SW 1271 (cell line): ENCODE measurements at places on chromosomes 7 and 10.

DNA sequence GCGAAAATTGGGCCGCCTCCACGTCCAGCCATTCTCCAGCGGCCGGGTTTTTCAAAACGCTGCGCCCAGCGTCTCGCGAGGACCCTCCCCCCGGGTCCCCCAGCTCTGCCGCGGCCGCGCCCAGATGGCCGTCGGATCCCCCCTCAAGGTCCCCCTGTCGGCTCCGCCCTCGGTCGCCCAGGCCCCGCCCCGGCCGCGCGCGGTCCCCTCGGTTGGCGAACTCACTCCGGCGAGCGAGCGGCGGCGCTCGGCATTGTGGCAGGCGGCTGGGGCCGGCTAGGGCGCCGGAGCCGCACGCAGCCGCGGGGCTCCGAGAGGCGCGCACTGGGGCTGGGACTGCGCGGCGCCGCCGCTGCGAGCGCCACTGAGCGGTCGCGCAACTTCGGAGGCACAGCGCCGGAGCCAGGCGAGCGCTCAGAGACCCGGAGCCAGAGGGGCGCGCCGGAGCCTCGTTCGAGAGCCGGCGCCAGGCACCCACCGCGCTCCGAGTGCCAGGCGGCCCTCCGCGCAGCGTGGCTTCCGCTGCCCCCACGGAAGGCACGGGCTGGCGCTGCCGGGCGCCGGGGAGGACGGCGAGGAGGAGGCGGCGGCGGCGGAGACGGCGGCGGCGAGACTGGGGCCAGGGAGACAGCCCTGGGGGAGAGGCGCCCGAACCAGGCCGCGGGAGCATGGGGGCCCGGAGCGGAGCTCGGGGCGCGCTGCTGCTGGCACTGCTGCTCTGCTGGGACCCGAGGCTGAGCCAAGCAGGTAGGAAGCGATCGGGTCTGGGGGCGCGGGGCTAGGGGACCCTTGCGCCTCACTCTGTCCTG is at the start of gene UNC5B:
TSS of gene UNC5B (plus strand) at position 253 of the 809 bp plus-strand sequence. CDS start at position 669, 416 bp downstream.
- DNase-seq = peak; percentile 60

DNA sequence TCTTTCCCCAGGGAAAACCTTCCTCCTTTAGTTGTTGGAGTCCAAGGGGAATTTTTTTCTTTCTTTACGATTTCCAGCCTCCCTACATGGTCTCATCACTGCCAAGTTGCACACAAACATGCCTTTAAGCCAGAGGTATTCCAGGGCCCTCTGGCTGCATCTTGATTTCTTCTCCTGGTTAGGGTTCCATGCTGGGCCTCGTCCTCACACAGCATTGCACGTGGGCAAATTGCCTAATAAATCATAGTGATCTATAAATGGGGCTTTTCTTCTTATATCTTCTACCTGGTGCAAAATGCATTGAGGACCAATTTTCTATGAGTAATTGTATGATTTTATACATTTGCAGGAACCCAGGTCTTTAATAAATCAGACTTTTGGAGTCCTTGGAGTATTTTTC is 284.2 kb downstream of the C7orf25 start:
- no peak for DNase-seq

DNA sequence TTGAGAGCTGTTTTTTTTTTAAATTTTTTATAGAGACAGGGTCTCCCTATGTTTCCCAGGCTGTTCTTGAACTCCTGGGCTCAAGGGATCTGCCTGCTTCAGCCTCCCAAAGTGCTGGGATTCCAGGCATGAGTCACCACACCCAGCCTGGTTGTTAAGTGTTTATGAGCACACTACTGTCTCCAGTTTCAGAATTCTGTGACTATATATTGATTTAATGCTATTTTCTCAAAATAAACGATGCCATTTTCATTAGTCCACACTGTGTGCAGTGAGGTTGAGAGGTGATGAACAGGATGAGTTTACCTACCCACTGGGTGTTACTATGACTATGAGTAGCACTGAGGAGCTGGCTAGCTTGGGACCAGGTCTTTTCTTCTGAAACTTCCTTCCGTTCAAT is 110.9 kb upstream of the FAM180A start:
- DNase-seq = no peak

DNA sequence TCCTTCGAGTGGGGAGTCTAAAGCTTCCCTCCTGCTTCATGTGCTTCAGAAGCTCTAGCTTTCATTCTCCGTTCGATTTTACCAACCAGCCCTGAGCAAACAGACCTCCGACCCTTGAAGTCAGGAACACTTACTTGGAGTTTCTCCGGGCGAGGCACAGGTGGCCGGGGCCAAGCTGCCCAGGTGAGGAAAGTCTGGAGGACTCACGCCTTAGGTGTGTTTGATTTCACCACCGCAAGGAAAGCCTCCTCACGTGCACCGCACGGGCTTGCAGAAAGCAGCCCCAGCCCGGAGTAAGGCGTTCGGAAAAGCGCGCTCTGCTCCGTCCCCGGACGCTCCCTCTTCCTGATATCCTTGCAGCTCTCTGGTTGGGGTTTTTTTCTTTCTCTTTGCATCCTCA is 30.1 kb upstream of the CNPY1 start:
- DNase-seq = no peak
